ENCODE measurements at places on chromosomes 7 and 10.

DNA sequence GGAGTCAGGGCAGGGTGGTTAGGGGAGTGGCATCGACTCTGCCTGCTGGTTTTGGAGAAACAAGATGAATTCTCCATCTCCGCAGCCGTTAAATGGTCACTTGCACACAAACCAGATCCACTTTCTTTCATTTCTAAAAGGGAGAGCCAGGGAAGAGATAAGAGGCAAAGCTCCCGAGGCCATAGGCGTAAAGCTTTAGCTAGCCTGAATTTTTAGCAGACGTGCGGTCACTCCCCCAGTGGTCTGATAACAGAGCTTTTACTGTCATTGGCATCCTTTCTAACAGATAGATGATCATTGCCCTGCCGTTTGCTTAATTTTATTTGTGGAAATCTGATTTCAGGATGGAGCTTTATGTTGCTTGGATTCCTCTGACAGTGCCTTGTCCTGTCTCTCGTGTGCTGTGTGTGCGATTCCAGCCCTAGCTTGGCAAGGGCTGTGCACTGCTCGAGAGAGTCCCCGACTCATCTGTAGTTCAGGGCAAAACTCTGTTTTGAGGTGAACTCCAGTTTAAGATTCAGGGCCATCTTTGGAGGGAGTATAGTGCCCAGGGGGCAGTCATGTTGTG lies 62.5 kb downstream of the GATA3 start:
- DNase-seq: no peak

GRCh38 chr7:98774884-98775283 lies 94.9 kb downstream of the TMEM130 start:
- no peak for DNase-seq

GRCh38 chr7:66741710-66742049 lies 1.1 kb downstream of the RABGEF1 start:
- no peak for DNase-seq

GRCh38 chr7:29342761-29343160 lies 148.2 kb downstream of the CHN2 start:
- no peak for DNase-seq

DNA sequence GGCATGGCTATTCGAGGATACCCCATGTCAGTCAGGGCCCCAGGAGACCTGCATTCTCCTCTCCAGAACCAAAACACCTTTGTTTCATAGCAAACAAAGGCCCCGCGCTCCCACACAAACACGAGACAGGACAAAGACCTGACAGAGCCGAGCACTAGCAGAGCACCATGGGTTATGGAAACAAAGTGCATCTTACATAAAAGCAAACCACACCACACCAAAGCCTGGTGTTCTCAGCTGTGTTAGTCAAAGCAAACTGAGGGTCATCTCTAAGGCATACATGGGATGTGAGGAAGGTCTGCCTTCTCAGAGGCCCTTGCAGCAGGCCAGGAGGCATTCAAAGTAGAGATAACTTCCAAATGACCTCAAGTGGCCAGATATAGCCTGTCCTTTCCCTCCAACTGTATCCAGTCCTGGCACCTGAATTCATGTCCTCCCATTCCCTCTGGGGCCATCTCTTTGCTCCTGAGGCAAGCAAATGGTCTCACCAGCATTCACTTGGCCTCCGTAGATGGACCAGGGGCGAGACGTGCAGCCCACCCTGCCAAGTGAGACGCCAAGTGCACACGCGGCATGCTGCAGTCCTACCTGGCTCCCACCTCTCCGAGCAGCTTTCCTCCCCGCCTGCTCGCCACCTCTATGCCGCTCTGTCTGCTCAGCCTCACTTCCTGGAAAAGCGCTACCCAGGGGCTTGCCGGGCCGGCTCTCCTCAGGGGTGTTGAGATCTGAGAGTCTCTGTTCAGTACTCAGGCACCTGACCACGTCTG lies 45.3 kb upstream of the PDLIM1 start:
- no peak for DNase-seq

- DNase-seq: no peak
These were observed 95.3 kb upstream of the DNAJB12 start for GRCh38 chr10:72449941-72450441.

DNA sequence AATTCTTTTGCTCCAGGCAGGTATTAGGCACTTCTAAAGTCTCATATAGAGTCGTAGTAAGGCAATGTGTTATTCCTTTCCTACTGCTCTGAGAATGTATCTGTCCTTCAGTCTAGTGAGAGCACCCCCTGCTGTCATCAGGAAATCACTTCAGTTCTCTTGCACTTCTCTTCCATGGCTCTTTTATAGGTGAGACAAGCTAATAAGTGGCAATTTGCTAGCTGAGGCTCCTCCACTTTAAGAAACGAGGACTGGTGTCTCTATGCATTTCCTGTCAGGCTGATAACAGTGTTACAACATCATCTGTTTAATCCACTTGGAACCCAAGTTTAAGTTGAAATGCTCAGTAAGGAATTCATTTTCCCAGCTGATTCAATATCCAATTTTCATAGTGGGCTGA lies 350.6 kb downstream of the TFEC start:
- no peak for DNase-seq

DNA sequence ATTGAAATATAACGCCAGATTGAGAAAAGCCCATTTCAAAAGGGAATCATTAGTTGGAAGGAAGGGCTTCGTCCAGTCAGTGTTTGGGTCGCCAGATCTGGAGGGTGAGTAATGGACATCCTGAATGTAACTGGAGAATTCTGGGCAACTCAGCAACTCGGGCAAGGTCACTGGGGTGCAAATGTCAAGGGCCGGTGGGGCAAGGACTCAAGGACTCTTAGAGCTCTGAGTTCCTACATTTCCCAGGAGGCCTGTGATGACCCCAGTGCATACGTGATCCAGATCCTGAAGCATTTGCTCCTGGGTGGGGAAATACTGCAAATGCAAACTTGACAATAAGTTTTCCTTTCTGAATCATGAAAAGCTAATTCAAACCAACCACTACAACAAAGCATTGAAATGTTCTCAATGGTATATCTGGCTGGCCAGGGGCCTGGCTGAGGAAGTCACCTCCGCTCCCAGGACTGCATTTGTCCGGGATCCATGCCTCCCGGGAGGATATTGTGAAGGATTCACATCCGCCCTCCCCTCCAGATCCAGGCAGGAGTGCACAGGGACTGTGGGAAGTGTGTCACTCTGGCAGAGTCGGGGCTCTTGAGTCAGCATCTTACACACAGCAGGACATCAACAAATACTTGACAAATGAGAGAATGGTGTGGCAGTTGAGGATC lies 164.0 kb downstream of the FANK1 start:
- DNase-seq: no peak

DNA sequence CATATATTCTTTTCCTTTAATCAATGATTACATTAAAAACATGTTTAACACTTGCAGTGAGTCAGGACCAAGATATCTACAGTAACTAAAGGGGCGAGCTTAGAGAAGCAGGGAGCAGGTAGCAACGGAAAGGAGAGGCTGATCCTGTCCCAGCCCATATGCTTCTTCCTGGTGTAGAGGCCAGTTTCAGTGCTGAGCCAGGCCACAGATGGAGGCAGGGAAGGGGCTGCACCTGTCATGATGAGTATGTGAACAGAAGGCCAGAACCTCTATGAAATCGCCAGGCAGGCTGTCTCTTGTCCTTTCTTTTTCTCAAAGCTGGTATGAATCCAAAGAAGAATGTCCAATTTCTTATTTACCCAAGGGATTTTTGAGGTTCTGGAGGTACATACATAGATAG lies 16.3 kb downstream of the REEP3 start:
- no peak for DNase-seq

DNA sequence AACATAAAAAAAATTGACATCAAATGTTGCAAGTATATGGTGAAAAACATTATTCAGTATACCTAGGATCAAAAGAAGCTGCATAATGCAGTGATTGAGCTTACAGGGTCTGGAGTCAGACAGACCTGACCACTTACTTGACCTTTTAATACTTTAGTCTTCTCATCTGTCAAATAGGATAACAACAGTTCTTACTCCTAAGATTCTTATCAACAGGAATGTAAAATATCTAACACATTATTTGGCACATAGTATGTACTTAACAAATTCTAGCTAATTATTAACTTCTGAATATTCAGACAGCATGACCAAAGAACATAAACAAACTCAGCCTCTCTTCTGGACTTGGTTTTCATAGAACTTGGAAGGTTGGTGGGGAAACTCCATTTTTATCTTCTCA lies 45.6 kb upstream of the PIP4K2A start:
- DNase-seq: no peak

DNA sequence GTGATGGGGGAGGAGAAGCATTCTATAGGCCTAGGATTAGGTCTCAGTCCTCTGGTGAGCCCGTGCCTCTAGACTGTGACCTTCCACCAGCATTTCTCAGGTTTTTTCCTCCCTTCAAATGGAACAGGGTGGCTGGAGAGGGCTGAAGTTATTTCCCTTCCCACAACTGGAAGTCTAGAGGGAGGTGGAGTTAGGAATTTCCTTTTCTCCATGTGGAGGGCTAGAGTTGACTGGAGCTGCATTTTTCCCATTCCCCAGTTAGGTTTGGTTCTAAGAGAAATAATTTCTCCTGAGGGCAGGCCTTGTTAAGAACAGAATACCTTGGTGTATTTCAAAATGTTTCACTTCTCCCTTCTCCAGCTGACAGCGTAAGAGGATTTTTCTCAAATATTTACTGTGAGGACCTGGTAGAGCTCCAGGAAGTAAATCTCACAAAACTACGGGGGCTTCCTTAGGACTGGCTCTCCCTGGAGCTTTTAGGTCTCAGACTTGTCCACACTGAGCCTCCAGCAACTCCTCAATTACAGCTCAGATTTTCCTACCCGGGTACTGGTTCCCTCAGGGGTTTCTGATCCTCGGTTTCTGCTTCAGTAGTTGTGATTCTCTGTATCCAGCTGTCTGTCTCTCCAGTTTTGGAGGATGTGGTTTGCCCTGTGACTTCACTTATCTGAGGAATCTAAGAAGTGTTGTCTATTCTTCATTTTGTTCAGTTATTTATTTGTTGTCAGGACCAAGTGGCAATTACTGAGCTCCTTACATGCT lies 6.0 kb upstream of the REEP3 start:
- no peak for DNase-seq

DNA sequence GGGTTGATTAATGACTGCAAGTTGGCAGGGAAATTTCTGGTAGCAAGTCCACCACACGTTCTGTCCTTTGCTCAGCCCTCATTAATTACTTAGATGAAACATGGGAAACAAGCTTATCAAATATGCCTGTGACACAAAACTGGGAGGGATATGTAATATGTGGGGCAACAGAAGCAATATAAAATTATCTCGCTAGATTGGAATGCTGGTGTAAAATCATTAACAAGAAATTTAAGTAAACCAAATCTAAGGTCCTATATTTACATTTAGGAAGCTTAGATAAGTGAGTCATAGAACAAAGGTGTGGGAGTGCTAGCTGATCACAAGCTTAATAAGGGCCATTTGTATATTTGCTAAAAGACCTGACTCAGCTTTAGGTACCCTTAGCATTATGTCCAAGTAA lies 23.5 kb downstream of the TRPV5 start:
- DNase-seq: no peak

DNA sequence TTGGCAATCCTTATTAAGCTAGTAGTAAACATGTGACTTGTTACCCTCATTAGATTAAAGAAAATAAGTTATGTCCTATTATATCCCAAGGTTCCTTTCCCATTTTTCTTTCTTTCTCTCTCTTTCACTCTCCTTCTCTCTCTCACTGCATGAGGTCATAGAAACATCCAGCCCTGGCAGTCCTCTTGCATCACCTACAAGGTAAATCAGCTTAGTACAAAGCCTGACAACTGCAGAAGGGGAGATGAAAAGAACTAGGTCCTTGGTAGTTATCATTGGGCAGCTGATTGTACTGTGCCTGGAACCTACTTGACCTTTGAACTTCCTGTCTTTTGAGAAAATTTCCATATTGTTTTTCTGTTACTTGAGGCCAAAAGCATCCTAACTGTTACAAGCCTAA lies 307.9 kb upstream of the SP8 start:
- no peak for DNase-seq

DNA sequence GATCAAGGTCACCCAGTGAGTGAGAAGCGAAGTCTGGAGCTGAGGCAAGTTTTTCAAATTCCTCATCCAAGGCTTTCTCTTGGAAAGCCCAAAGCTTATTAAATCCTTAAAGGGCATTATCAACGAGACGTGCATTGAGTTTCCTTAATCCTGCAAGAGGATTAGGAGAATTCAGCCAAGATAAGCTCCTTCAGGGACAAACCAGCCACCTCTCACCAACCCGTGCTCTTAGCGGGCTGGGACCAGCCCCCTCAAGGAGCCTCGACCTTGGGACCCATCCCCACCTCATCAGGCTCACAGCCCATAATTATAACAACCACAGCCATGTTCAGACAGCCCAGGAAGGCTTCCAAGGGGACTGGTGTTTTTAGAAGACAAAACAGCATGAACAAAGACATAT lies 12.0 kb upstream of the SLC29A4 start:
- no peak for DNase-seq
